Activated effector memory CD4-positive, alpha-beta T cell treated with Interleukin-2 at 50 U/mL for 16 hours (primary cell): ENCODE measurements at places on chromosomes 6 and 20.

DNA sequence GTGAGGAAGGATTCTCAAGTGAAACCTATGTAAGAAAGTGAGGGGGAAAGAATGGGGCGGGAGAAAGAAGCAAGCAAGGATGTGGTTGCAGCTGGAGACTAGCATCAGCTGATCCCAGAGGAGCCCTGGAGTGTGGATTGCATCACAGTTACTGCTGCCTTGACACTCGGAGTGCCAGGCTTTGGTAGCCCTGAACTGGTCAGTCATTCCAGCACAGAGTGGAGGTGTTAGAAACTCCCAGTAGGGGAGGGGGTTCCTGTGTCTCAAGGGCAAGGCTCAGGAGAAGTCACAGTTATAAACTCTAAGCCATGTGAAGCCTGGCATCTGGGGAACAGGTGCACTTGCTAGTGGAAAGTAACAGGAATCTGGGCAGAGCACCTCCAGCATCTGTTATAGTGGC, 23.5 kb downstream of the SNAP25 start:
- no peak for DNase-seq

GRCh38 chr20:18288749-18289267, 481 bp downstream of the ZNF133 start:
- DNase-seq, result no peak

DNA sequence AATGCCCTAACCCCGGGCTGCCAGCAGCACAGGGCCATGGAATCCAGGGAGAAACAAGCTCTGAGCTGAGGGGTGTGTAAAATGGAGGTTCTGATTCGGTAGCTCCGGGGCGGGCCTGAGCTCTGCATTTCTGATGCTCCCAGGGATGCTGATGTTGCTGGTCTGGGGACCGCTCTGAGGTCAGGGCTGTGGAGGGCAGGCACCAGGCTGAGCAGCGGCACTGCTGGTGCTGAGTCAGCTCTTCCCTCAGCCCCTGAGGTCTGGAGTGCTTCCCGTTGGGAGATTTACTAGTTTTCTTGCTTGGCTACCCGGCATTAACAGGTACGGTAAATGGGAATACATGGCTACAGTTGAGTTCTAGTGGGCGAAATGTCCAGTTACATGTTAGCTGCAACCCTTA, 18.6 kb upstream of the CST3 start:
- no peak for DNase-seq

- no peak for DNase-seq
These were observed 4.8 kb upstream of the STX11 start for GRCh38 chr6:144145541-144145940.

GRCh38 chr6:161985876-161986423, 712.1 kb upstream of the AGPAT4 start:
- DNase-seq, result no peak

- peak; percentile 61 for DNase-seq
These were observed 56.2 kb upstream of the RIPOR2 start for GRCh38 chr6:24991810-24992467.

GRCh38 chr20:3687655-3688054, 5.8 kb upstream of the ADAM33 start:
- DNase-seq, result no peak

- DNase-seq, result no peak
These were observed 49.3 kb upstream of the AHI1 start for GRCh38 chr6:135546680-135547418.

- DNase-seq, result no peak
These were observed 11.7 kb upstream of the RALY start for GRCh38 chr20:33981964-33982363.

- no peak for DNase-seq
These were observed 263.4 kb downstream of the ARHGAP18 start for GRCh38 chr6:129446272-129447197.

DNA sequence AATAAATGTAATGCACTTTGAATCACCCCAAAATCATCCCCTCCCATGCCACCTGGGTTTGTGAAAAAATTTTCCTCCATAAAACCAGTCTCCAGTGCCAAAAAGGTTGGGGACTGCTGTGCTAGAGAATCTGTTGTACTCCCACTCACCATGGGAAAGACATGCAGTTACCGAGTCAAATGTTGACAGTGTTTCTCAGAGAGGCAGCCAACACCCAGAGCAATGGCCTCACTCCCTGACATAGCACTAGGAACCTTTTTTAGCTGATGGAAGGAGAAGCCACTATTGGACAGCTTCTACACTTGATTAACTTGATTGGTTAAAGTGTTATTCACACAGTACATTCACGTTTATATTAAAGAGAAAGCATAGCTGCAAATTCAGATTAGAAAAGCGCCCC, 59.8 kb upstream of the MANEA start:
- DNase-seq, result no peak

DNA sequence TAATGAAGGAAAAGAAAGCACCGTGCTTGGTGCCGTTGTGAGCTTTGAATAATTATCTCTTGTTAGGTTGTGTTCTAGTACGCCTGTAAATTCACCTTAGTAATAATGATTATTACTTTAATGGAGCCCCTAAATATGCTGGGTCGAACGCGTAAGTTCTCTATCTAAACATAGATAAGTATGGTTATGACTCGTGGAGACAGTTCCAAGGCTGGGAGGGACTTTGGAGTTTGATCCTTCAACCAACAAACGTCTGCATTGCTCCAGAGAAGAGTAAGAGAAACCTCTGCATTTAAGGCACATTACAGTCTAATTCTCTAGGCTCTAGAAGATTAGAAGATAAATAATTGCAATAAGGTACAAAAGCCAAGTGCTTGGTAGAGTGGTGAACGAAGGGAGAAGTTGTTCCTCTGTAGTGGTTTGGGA, 514 bp downstream of the ACOT13 start:
- DNase-seq, result no peak
